Gastrocnemius medialis (tissue), 4 donors: ENCODE measurements at places on chromosomes 4 and X.

DNA sequence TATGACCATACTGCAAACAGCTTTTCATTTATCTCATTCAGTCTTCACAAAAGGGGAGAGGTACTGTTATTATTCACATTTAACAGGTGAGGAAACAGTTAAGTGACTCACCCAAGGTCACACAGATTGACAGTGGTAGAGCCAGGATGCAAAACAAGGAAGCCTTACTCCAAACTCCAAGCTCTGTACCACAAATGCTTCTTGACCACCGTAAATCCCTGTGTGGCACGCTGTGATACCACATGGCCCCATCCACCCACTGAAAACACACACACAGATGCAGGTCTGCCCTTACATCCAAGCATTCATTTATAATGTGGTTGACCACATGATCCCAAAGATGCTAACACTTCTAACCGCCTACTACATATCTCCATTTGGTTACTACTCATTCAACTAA is 129.5 kb downstream of the TSPAN5 start:
- no peak for DNase-seq

- DNase-seq = no peak
Measured at GRCh38 chr4:172141025-172141424, 327.8 kb downstream of the GALNTL6 start.

DNA sequence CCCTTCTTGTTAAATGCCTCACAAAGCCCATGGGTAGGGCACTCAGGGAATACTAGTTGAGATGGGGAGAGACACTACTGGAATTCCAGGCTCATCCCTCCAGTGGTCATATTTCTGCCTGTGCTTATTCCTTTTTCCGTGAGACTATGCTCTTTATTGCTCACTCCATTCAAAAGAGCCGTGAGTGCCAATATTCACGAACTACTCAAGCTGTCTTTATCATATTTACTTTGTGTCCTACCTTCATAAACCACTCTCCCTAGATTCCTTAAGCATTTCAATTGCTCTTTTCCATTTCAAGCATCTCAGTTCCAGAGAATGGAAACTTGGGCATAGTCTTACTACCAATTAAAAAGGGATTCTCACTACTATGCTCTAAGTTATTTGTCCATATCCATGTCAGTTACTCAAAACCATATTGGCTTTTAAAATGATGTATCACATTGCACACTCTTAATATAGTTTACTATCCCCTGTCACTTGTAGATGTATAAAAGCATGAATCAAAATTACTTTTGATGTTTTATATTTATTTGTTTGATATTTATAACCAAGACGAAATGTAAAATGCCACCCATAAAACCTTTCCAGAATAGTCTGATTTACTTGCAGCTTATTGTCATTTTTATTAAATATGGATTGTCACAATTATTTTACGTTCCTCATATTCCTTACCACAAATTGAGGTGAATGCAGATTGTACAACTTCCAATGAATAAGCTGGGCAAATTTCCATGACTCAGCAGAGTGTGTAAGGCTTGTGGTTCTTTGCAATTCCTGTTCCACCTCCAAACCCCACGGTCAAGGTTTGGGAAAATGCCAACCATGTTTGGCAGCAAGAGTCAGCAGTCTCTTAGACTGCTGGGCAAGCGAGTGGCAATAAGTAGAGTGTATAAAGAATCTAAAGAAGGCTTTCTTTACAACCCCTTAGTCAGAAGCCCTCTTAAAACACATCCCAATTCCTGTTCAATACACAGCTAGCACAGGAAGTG is 24.4 kb downstream of the ENOX2 start:
- DNase-seq = no peak

DNA sequence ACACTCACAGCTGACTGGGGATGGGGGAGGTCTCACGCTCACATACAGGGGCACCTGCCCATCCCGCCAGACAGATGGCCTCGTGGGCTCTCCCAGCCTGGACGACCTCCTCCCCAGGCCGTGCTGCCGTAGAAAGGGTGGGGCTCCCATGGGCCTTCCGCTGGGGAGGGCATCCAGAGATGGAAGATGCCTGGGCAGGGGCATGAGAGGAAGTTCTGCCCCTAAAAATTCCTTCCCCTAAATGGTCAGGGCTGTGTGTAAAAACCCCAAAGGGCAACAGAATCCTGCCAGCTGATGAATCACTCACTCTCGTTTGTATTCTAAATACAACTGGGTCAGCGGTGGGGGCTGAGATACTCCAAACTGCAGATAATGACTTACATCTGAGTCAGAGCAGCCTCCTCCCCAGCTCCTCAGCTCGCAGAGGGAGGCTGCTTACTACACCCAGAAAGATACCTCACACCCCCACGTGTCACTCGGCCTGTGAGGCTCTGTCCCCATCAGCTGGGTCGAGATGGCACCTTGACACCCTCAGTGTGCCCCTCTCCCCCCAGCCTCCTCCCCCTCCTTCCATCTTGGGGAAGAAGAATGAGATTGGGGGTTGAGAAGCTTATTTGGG is 10.1 kb downstream of the WDR1 start:
- DNase-seq = peak; percentile 87

DNA sequence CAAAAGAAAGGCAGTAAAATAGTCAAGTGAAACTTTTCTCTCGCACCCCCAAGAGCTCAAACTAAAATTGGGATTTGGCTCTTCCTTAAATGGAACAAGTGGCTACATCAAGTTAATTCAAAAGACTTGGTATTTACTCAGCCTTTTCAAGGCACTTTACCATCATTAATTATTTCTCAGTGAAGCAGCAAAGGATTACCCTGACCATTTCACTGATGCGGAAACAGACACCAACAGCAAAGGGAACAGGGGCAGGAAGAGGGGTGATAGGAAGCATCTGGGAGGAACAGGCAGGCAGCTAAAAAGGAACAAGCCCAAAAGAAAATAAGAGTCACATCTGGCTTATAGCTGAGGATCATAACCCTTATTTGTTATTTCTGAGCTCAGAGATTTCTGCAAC is 2.7 kb downstream of the SCML2 start:
- no peak for DNase-seq

DNA sequence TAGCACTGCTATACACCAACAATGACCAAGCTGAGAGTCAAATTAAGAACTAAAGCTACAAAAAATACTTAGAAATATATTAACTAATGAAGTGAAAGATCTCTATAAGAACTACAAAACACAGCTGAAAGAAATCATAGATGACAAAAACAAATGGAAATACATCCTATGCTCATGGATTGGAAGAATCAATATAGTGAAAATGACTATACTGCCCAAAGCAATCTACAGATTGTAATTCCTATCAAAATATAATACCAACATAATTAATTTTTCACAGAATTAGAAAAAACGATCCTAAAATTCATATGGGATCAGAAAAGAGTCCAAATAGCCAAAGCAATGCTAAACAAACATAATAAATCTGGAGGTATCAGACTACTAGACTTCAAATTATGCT is 87.8 kb downstream of the STARD8 start:
- no peak for DNase-seq

DNA sequence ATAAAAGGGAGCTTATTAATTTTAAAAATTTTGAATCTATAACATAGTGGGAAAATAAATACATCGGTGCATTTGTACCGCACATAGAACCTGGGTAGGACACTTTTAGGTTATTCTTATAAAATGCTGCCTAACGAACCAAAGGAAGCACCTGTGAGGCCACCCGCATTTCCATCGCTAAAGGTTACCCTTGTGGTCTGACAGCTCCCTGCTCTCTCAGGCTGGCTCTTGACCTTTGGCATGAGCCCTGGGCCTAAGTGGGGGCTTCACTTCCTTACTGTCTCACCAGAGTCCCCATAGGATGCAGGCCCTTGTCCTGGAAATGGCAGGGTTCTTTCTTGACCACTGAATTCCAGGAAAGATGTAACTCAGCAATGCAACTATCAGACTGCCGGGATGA is 46.0 kb downstream of the HADH start:
- no peak for DNase-seq

DNA sequence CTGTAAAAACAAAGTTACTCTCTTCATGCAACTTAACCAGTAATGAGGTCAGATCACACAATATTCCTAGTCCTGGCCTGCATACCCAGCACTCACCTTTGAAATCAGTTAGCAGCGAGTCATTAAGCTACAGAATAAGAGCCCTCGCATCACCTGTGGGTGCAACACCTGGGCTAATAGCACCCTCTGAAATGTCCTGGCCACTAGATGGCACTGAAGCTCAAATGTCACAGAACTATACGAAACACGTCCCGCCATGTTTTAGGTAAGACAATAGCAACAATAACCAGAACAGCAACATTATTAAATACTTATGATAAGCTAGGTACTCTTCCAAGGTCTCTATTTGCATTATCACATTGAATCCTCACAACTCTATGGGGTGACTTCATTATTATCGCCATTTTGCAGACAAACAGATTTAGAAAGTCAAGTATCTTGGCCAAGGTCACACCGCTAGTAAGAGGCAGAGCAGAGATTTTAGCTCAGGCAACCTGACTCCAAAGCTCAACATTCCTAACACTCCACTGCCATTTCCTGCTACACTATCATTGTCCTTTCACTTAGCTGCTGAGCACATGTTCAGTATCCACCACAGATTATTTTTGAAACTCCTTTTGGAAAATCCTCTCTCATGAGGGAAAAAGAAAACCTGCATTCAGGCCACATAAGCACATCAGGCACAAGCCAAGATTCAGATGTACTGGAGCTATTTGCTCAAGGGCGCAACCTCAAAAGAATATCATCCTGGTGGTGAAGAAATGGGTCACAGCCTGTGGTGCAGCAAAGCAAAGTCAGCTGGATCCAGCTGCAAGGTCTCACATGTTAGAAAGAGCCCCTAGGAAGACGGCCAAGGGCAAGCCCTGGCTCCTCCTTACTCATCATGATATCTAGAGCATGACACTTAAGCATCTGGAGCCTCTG is 59.5 kb upstream of the KDR start:
- DNase-seq = no peak

DNA sequence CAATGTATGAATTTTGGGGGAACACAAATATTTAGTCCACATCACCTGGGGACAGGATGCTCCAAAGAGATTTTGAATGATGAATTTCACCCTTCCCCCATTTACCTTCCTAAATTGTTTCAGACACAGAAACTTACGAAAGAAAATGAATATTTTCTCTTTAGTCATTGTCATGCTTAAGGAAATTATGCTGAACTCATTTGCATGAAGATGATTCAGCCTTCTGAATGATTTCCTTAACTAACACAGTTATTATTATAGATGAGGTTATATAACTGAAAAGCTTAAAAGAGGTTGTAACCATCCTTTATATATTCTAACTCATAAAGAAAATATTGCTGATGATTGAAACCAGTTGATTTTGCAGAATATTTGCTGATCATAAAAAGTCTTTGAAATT is 61.1 kb downstream of the KCNIP4 start:
- no peak for DNase-seq

- DNase-seq = no peak
Measured at GRCh38 chr4:26201120-26201519, 119.7 kb upstream of the RBPJ start.

GRCh38 chrX:150889131-150889530 is 9.3 kb downstream of the CD99L2 start:
- no peak for DNase-seq

- peak; percentile 94 for DNase-seq
Measured at GRCh38 chr4:87038837-87039615, 104.2 kb downstream of the AFF1 start.
